ENCODE measurements at places on chromosomes 7 and 10.

DNA sequence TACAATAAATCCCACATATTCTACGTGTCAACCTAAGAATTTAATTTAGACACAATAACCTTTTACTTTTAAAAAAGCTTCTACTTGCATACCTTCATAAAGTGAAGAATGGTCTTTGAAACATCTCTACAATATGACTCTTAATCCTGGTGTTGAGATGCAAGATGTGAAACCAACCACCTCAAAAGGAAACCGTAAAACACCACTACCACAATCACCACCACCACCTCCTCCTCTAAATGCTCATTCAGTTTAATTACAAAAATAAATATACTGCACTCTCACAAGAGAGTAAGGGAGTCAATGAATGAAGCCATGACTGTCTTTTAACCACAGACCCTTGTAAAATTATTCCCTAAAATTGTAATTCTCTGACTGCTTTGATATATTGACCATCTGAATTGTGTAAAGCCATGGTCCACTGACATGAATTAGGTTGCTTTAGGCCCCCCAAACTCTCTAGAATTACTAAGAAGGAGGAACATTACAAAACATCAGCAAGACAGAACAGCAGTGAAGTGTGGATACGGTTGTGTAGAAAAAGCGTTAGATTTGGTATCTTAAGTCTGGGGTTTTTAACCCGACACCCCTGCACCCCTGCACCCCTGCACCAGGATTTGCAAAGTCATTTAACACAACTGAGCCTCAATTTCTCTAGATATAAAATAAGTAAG lies 171.4 kb downstream of the SFMBT2 start:
- no peak for DNase-seq

DNA sequence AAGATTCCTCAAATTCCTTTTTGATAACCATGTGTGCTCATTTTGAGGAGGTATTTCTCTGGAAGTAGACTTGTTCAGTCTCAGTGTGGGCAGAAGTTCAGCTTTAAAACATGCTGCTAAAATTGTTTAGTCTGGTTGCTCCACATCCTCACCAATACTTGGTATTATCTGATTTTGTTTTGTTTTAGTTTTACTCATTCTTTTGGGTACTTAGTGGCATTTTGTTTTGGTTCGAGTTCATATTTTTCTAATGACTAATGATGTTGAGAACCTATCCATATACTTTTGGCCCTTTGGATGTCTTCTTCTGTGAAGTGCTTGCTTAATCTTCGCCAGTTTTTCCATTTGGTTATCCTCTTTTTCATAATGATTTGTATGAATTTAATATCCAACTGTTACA lies 694.2 kb upstream of the FZD8 start:
- DNase-seq: no peak

DNA sequence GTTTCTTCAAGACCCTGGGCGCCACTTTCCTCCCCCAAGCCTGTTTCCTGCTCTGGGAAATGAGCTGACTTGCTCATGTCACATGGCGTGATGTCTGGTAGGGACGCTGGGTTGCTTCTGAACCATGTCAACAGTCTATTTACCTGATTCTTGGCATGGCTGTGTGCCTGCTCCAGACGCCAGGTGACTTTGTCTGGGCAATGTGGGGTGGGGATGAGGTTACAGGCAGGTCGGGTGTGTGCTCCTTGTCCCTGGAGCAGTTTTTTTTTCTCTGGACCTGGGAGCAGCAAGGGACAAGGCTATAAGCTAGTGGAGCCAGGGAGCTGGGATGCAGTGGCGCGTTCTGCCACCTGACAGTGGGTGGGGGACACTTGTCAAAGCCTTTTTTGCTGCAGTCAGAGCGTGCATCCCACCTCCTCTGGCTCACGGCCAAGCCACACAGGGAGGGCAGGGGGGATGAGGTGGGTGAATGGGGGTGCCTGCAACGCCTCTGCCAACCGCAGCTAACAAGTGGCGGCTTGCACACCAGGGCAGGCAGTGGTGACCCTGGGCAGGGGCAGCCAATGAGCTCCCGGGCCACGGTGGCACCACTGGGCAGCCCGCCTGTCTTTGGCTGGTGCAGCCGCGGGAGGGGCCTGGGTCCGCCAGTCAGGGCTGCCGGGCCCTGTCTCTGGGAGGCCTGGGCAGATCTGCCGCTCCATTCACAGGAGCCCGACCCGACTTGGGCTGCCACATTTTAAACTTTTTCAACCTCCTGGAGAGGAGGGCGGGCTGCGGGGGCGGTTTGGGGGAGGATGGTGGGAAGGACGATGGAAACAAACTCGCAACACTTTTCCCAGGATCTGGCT lies 22.9 kb downstream of the DNAJB12 start:
- DNase-seq: peak; percentile 95

DNA sequence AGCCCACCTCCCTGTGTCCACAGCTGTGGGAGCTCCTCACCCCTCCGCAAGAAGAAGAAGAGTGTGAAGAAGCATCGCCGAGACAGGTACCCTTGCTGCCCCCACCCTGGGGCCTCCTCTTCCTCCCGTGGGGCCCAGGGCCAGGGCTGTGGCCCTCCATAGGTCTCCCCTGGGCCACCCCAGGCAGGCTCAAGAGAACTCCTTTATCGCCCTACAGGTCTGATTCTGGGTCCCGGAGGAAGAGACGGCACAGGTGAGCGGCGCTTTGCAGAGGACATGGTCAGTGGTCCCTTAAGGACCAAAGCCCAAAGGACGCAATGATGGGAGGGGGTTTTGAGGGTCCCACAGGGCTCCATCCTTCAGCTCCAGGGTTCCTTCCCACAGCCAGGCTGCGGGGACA lies 41.1 kb upstream of the HSPB1 start:
- DNase-seq: no peak

- DNase-seq: no peak
Measured at GRCh38 chr7:103130901-103131624, 17.8 kb downstream of the NAPEPLD start.

- DNase-seq: peak; percentile 71
Measured at GRCh38 chr7:100132697-100133151, 6.0 kb downstream of the MBLAC1 start.

DNA sequence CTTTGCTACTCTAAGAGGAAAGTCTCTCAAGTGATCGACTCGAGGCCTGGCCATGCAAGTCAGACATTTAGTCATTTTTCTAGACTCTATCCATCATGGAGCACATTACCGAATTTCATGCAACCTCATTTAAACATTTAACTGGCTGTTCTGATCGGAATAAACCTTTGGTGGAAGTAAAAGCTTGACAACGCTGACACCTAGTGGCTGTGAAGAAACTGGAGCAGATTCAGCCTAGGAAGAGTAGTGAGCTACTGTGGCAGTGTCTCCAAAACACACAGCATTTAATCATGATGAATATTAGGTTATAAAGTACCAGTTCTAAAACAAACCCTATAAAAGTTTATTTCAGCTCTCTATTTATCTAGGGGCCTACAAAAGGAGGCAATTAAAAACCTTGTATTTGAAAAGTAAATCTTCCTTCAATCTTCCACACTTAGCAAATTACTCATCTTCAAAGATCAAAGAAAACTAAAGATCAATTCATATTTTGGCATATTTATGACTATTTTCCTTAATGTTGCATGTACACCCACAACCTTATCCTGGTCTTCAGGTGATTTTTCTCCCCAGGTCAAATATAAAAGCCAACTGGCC lies 175.0 kb downstream of the CTNNA3 start:
- peak; percentile 58 for DNase-seq
